Esophagus muscularis mucosa (tissue), 4 donors: ENCODE measurements at places on chromosomes 2 and 18.

- no peak for DNase-seq
These were observed 13.8 kb downstream of the ZNF512 start for GRCh38 chr2:27596627-27597026.

DNA sequence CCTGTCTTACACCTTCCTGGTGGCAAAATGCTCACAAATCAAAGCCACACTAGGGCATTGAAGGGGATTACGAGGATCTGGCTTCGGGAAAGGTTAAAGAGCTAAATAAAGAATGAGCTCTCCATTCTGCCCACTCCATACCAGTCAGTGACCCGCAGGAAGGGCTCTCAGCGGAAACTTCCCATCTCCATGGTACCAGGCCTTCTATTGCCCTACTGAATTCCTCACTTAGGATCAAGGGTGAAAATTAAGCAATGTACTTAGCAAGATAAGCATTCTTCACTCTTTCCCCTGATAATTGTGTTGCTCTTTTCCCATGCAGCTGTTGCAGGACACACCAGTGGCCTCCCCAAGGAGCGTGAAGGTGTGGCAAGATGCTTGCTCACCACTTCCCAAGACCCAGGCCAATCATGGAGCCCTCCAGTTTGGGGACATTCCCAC, 75.6 kb upstream of the TTC39C start:
- DNase-seq: no peak

GRCh38 chr2:20487392-20488174, 40.7 kb downstream of the RHOB start:
- no peak for DNase-seq

GRCh38 chr18:11736656-11737055, 47.6 kb downstream of the GNAL start:
- no peak for DNase-seq

DNA sequence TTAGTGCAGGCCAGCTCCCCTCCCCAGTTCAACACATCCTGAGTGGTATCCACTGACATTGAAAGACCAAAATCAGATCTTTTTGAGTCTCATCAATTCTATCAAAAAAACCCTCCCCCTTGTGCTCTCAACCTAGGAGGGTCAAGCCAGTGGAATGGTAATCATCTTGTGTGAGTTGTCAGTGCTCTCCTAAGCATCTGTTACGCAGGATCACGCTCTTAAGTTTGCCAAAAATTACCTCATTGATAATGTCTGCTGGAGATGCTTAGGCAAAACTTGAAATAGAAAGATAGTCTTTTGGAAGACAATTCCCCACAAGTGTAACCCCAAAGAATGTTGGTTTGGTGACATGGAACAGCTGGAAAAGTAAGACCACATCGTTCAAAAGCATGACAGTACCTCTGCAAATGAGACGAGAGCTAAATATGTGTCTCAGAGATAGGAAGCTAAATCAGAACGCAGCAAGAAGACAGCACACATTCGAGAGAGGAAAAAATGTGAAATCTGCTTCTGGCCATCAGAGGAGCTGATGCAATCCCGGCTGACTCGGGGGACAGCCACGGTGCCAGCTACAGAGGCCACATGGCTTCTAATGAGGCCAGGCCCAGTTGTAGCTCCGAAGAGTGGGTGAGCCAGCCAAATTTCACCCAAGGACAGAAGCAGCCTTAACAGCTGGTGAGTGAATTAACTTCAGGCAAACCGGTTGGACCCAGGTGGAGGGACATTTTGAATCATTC, 753.9 kb downstream of the RNF144A start:
- DNase-seq: no peak

DNA sequence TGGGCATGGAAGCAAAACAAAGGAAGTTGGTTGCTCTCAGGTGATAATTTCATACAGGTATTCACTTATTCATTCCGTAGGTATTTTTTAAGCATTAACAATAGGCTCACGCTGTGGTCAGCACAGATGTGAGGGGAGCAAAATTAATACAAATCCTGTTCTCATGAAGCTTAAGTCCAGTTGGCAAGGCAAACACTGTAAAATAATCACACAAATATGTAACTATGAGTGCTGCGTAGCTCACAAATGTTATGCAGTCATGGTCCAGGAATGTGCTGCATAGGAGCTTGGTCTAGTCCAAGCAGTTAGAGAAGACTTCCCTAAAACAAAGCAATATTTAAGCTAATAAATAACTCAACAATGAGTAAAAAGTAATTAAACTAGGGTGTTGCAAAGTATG, 23.9 kb downstream of the SP5 start:
- DNase-seq: no peak

- no peak for DNase-seq
These were observed 800 bp downstream of the TTC21B start for GRCh38 chr2:165952741-165953211.

DNA sequence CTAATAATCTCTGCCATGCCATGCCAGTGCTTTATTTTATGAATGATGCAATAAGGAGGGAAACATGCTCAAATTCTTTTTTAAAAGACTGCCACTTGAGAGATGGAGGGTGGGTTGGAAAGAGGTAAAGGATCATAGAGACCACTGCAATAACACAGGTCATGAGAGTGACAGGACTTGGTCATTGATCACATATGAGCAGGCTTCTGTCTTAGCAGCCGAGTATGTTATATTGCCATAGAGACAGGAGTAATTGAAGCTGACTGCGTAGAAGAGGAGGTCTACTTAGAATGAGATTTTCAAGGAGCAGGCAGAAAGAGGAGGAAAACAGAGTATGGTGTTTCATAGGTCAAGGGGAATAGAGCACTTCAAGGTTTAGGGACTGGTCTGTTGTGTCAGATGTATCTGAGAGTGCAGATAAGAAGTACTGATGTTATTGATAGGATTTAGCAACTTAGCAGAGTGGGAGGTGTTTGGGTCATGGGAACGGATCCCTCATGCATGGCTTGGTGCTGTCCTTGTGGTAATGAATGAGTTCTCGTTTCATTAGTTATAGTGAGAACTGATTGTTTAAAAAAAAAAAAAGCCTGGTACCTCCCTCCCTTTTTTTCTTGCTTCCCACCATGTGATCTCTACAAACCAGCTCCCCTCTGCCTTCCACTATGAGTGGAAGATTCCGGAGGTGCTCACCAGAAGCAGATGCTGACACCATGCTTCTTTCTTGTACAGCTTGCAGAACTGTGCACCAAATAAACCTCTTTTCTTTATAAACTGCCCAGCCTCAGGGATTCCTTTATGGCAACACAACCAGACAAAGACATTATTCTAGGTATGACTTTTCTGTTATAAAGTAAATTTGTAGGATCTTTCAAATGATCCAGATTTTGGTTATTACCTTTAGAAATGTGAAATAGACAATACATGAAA, 32.8 kb downstream of the UGP2 start:
- DNase-seq: no peak
